ENCODE measurements at places on chromosomes 7 and 10.
A peak's percentile ranks its signal among the peaks of the same experiment; 100 is the strongest.

DNA sequence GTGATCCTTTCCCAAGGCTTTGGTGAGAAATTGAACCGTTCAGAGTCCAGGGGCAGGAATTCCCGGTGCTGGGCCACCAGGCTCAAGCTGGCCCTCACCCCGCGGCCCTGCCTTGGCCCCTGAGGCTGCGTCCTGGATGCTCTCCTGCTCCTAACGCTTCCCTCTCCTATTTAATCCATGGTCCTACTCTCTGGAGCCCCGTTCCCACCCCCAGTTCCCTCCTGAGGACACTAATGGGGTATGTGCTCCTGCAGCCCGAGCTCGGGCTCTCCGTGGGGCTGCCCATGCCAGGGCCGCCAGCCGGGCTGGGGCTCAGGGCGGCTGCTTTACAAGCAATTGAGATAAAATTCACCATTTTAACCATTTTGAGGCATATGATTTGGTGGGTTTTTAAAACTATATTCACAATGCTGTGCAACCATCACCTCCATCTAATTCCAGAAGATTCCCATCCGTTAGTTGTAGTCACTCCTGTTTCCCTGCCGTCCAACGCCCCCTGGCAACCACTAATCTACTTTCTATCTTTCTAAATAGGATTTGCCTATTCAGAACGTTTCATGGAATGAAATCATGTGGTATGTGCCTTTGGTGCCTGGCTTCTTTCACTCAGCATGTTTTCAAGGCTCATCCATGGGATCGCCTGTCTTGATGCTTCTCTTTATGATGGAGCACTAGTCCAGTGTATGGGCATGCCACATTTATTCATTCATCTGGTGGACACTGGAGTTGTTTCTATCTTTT lies 33.0 kb downstream of the ADAMTS14 start:
- no peak for DNase-seq

DNA sequence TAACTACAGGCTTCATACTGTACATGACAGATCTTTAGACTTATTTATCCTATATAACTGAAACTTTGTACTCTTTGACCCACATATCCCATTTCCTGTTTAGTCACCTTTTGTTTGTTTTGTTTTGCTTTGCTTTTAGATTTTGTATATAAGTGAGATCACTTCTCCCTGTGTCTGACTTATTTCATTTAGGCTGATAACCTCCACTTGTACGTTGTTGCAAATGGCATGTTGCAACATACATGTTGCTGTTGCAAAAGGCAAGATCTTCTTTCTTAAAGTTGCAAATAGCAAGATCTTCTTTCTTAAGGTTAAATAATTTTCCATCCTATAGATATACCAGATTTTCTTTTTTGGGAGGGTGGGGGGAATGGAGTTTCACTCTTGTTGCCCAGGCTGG lies 341.5 kb downstream of the OTUD1 start:
- DNase-seq: no peak

DNA sequence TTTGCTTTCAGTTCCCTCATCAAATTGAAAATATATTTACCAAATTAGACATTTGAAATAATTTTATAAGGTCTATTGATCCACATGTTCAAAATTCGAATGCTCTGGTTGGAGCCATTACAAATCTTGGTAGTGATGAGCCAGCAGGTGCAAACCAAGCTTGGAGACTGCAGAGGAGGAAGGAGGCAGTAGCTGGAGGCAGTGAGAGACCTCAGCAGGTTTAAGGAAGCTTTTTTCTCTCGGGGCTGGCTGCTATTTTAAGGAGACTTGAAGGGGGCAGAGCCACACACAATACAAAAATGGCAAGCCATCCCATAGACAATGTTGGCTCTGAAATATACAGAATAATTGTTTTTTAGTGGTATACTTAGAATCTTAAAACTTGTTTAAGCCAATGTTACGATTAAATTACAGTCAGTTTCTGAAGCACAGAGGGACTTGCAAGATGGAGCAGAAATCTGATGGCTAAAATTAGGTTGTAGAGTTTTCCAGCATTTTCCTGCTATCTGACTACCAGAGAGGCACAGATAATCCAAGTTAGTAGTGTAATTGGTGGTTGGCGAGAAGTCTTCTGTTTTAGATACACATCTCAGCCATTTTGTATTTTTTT lies 185.8 kb downstream of the SNX10 start:
- no peak for DNase-seq

GRCh38 chr10:1476455-1476803 lies 260.9 kb downstream of the ADARB2 start:
- DNase-seq: no peak

DNA sequence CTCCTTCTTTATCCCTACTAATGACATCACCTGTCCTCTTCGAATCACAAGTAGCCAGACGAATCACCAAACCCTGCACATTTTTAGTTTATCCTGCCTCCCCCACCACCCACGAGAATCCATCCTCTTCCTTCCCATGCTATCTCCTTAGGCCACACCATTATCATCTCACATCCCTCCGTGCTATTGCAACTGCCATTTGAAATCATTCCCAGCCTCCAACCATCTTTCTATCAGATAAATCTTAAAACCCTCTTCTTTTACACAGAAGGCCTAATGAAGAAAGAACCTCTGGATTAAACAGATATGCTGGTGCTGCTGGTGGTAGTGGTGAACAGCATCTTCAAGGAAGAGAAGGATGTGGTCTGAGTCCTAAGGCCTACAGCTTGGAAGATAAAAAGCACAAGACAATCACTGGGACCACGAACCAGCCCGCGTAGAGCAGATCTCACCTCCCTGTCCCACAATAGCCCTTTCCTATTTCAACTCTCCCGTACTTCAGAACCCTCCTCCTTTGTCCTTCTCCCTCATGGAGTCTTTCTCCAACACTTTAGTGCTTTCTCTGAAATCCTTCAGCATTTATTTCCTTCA lies 403.1 kb downstream of the SFMBT2 start:
- no peak for DNase-seq

DNA sequence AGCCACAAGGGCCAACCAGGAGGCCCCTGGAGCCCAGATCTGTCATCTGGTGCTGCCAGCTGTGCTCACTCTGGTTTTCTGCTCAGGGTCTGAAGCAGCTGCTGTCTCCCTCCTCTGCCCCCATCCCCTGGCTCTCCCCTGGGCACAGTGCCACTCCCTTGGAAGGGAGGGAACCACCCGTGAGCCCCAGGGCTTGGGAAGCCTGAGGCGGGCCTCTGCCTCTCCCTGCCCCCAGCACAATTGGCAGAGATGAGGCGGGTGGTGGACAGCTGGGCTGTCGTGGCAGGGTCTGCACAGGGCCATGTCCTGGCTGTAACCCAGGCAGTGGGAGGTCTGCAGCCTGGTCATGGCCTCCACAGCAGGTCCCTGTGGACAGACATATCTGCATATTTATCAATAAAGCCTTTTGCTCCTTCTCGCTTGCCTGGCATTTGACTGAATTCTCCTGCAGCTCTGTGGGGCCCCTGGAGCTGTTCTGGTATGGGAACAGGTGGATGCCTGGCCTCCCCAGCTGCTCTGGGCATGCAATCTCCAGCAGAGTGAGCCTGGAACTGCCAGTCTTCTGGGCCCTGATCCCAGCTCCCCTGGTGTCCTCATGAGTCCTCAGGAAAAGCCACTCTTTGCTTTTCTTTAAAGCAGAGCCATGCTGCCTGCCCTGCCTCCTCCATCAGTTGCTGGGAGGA lies 1.6 kb upstream of the ANKRD2 start:
- no peak for DNase-seq

DNA sequence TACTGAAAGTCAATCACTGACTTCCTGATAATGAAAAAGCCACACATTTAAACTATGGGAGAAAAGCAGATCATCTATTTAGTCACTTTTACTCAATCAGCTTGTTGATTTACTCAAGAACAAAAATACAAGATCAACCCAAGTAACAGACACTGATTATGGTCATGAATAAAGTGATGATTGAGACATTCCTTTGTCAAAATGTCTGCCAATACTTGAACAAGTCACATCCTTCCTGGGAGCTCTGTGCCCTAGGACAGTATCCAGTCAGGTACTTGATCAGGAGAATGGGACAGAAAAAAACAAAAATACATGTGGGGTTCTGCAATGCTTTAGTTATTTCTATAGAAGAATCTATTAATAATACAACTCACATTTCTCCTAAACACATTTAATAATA lies 150.0 kb upstream of the NEBL start:
- DNase-seq: no peak

DNA sequence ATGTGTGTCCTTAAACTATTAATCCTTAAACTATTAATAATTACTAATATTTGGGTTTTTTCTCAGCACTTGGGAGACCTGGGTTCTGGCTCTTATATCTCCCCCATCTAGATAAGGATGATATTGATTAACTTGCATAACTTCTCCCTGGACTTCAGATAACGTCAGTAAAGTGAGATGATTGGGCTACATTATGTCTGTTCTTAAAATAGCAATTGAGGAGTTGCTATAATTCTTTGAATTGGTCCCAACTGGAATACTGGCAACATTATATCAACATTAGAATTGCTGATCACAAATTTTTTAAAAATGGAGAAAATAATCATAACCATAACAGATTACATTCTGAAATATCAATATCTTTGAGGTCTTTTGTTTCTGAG lies 1.9 kb downstream of the APBB1IP start:
- no peak for DNase-seq

DNA sequence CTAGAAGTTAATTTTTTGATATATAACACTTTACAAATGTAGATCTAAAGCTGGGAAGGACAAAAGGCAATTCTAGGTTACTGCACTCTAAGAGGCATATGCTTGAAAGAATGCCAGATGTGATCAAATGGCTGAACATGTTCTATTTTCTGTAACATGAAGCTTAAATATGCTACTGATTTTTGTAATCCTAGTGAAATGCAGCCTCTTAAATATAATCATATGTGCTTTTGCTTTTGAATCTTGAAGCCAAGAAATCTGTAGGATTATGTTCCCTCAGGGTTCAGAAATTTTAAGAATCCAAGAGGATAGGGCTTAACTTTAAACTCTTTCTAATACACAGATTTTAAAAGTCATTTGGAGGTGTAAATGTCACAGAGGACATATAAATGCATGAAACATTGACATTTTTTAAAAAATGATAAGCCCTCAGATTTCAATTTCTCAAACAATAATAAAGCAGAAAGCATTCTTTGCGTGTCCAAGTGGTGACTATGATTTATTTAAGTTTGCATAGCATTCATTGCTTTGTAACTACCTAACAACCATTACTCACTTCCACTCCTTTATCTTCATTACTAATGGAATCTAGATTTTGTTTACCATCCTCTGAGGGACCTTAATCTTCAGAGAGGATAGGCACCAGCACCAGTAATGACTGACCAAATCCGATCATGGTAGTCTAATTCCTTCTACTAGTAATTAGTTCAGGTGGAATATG lies 170.4 kb downstream of the MAGI2 start:
- DNase-seq: peak; percentile 26

DNA sequence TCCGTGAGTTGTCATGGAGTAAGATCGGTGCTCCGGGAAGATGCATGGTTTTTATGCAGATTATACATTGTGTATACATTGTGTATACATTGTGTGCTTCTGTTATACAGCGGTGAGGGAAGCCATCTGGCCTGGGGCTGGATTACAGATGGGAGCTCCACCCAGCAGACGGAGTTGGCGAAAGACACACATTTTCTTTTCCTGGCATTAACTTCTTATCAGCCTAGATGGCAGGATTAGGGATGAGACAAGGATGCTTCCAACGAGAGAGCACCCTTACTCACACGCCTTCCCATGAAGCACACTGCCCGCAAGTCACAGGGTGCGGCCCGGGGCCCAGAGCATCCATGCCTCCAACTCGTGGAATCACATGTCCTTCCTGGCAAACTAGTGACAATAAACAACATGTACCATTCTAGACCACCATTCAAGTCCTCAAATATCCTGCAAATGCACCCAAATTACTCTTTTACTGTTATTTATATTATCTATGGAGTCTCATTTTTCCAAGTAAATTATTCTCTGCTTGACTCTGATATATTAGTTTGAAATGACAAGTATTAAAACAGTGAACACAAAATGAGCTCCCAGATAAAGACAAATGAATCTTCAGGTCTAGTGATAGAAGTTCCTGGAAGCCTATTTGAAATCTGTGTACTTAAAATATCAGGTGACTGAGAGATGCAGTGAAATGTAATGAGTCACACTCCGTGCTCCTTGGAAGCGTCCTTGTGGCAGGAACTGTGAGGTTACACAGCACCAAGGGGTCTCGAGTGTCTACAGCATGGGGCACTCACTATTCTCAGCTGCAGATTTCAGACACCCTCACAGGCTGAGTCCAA lies 29.8 kb upstream of the PPP2R2D start:
- DNase-seq: no peak

GRCh38 chr7:105127179-105127578 lies 113.2 kb downstream of the KMT2E start:
- DNase-seq: no peak
